ENCODE measurements at places on chromosomes 6 and 20. TPM values are rescaled to one million over a fixed set of nuclear protein-coding genes. Genes with fewer than 3 reads are reported as not detected.

DNA sequence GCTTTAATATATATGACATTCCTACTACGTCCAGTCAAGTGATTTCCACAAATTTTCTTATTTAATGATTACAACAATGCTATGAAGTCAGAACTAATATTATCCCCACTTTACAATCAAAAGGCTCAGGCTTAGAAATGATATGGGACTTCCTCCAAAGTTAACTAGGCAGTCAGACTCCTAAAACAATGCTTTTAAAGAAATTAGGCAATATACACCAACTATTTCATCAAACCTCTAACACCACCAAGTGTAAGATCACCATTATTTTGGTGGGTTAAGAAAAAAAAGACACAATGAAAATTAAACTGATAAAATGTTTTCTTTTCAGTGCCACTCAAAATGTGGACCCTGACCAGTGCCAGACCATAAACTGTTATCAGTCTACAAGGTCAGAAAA, 256.1 kb upstream of the RUNX2 start:
- peak; percentile 32 for DNase-seq

GRCh38 chr20:10510216-10510615, 75.1 kb downstream of the SLX4IP start:
- DNase-seq: no peak

DNA sequence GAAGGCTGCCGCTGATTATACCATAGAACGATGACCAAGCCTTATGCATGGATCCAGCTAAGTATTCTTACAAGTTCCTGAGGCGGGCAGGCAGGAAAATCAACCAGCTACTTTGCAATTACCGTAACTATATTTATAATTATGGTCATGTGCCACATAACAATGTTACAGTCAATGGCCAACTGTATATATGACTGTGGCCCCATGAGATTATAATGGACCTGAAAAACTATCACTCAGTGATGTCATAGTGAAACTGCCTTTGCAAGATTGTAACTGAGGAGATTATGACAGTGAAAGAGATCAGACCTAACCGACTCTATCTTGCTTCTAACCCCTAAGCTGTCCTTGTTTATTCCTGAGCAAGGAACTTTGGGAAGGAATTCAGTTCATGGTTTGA, 33.1 kb upstream of the FAM135A start:
- no peak for DNase-seq

DNA sequence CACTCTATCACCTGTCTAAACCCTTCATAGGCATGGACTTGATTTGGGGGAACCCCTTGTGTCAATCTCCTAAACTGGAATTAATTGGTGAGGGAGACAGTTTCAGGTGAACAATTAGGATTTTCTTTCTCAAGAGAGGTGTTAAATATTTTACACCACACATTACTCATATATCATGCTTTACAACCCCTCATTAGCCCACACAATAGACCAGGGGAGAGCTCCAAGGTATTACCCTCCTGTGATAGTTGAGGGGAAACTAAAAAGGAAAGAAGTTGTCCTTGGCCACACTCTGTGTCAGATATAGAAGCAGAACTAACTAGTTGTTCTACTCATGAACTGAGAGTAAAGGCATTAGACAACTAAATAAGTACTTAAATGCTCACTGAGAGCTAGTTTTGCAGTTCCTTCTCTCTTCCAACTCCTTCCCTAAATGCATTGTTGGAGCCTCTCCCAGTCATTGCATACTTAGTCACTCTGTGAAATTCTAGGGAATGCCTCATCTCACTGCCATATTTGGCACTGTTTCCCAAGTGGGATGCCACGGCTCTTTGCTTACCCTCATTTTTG, 183.7 kb upstream of the CEP162 start:
- DNase-seq: peak; percentile 94

- DNase-seq: peak; percentile 90
These were observed 60.7 kb downstream of the SYNJ2 start for GRCh38 chr6:158042245-158042798.

GRCh38 chr6:108616544-108616943, 55.8 kb downstream of the FOXO3 start:
- peak; percentile 63 for DNase-seq

- DNase-seq: no peak
These were observed 56.5 kb upstream of the ADGRF1 start for GRCh38 chr6:47098570-47098993.

- DNase-seq: no peak
These were observed 42.1 kb downstream of the HLA-DPB1 start for GRCh38 chr6:33117811-33118277.

- DNase-seq: no peak
These were observed 6.5 kb upstream of the RANBP9 start for GRCh38 chr6:13718123-13718458.

DNA sequence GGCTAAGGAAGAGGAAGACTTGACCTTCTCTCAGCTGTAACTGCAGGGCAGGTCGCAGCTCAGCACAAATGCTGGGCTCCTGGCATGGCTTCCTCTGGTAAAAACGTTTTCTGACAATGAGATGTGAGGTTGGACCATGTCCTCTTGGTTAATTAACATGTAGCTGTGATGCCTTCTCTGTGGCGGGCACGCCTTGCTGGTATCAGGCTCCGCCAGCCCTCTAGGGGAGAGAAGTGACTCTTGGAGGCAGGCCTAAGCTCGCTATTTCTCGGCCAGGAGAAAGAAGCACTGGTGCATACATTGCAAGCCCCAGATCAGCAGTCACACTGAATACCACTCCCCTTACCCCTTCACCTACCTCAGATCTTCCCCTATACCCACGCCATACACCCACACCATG, 65.0 kb downstream of the QRSL1 start:
- DNase-seq: no peak

DNA sequence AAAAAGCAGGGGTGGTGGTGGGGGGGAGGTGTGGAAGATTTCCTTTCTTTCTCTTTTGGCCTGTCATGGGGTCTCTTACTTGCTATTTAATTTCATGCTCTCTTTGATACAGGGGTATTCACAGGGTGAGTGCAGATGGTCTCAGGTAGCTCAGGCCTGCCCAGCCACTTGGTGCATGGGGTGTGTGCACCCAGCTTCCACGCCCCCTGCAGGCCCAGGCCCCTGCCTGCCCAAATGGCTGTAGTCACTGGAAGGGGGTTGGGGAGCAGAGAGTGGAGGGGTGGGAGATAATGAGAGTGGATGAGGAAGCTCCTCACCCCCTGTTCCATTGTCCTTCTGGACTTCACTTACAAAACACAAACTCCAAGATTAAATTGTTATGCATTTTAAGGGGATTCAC, 133.6 kb upstream of the SGK1 start:
- no peak for DNase-seq

- DNase-seq: no peak
These were observed 8.9 kb downstream of the RWDD2A start for GRCh38 chr6:83202031-83202430.

DNA sequence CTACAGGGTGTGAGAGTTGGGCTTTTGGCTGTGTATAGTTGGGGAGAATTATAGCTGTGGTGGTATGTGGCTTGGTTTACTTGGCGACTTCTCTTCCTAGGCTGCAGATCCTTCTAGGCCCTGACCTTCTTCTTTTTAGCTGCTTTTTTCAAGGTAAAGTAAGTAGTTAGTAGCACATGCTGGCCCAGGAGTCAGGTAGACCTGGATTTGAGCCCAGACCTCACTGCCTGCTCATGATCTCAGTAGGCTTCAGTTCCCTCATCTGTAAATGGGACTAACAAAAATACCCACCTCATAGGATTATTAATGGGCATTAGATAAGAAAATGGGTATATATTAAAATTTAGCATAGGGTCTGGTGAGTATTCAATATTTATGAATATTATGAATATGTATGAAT, 17.4 kb upstream of the TMEM217 start:
- DNase-seq: no peak

The TPX2 gene
- 35.5 TPM for total RNA-seq

The TRIM31 gene
- not detected for total RNA-seq

The GMPR gene
- 2.2 TPM for total RNA-seq

The KCNQ5 gene
- 10.8 TPM for total RNA-seq
